Activated T-helper 9 cell treated with anti-CD3 and anti-CD28 coated beads, Interleukin-2, amount 50 U/mL, for 16 hours (primary cell): ENCODE measurements at places on chromosomes 5 and 9.

- no peak for DNase-seq
Measured at GRCh38 chr5:65163698-65164097, 318.0 kb downstream of the ADAMTS6 start.

DNA sequence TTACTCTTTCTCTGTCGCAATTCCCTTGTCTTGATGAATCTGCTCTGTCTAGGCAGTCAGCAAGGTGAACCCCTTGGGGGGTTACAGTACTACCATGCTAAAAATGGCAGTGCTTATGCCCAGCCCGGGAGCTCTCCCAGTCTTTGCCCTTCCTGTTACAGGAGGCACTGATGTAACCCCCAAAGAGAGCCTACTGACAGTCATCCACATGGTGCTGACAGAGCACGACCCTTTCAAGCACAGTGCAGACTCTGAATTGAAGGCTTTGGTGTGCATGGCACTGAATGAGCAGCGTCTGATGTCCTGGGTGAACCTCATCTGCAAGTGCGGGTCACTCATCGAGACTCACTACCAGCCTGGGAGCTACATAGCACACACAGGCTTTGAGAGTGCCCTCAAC, 34.5 kb upstream of the SLC36A2 start:
- no peak for DNase-seq

DNA sequence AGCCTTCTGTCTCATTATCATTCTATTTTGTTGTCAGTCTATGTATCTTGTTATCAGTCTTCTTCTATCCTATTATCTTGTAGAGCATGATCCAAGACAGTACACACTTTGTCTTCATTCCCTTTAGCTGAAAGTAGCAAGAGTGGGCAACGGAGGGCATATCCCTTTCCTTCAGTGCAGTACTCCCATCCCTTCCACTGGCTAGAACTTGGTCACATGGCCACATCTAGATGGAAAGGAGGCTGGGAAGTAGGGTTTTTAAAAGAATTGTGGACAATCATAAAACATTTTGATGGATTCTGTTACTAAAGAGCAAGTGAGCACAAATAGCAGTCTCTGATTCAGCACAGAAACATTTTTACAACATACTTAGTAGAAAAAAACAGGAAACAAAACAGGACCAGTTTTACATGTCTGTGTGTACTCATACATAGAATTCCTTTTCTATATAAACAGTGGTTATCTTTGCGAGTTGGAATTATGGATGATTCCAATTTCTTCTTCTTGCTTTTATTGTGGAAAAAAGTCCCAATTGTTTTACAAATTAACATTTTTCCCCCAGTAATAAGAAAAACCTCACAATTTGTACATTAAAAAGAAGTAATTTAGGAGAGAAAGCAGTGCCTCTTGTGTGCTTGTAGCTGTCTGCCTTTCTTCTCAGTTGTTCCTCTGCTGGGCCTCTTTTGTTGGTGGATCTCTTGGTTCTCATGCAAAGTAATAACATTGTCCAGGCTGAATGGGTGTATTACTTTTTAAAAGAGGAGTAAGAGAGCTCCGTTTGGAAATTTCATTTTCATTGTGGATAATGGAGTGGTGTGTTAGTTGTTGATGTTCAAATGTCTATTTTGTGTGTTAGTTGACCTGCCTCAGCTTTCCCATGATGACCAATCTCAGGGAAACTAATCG, 410.9 kb upstream of the TRPC7 start:
- DNase-seq = no peak

- DNase-seq = no peak
Measured at GRCh38 chr9:17813798-17814197, 234.9 kb downstream of the SH3GL2 start.

DNA sequence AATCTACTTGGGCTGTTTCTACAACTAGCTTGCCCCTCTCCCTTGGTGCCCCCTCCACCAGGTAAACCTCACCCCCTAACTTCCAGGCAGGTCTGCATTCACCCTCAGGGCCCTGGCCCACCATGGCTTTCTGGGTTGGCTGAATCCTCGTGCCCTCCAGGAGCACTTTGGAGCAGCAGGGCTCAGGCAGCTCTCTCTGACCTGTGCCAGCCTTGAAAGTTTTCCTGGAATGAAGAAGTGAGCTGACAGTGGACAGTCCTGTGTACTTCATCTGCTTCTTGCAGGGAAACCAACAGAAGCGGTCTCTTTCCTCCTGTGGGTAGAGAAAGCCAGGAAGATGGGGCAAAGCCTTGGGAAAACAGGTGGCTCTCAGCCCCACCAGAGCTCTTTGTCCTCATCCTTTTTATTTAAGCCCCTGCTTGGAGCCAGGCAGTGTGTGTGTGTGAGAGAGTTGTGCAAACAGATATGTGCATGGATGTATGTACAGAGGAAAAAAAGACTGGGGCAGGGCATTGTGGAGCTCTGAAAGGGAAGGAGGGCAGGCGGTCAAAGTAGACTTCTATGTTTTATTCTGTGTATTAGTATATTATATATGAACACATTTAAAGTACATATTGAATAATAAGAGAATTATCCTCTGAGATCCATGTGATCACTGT, 62.3 kb upstream of the SPRY4 start:
- DNase-seq = no peak

DNA sequence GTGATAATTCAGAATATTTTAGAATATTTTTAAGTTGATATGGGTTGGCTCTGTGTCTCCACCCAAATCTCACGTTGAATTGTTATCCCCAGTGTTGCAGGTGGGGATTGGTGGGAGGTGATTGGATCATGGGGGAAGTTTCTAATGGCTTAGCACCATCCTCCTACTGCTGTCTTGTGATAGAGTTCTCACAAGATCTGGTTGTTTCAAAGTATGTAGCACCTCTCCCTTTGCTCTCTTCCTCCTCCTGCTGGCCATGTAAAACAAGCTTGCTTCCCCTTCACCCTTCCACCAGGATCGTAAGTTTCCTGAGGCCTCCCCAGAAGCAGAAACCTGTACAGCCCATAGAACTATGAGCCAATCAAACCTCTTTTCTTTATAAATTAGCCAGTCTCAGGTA, 214.6 kb upstream of the C9orf72 start:
- DNase-seq = no peak

DNA sequence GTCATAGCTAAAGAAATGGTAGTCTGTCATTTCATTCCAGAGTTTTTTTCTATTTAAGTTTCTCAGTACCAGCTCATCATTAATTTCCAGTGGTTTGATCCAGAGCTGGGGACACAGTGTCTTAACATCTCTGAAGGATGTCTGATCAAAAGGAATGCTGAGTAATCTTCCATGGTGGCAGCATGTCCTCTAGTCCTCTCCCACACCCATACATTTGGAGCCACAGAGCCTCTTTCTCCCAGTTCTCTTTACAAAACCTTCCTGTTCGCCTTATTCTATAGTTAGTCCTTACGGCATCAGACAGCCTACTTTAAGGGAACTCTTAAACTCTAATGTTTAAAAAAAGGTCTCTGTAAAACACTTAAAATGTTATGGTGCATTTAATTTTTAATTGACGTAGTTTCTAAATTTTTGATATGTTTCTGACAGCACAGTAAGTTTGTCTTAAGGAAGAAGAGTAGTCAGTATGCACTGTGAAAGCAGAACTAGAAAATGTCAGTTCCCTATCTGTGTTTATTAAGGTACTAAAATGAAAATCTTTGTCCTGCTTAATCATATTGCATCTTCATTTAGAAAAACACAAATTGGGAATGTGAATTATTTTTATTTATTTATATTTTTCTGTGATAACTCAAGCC, 96.8 kb downstream of the INIP start:
- no peak for DNase-seq

GRCh38 chr9:93051680-93052089, 6.8 kb upstream of the SUSD3 start:
- DNase-seq = no peak

DNA sequence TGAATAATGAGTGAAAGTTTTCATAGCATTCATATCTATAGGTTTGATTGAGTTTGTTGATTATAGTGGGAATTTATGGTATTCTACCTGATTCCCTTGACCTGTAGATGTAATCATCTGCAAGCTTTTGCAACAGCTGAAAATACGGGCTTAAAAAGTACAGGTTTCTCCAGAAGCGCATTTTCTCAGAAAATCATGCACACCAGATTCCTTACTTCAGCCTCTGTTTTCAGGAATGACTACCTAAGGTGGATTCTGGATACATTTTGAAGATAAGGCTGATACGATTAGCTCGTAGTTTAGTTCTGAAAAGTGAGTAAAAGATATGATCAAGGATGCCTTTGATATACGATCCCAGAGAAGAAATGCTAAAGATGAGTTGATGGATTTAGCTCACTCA, 694.8 kb upstream of the CDH10 start:
- DNase-seq = no peak

DNA sequence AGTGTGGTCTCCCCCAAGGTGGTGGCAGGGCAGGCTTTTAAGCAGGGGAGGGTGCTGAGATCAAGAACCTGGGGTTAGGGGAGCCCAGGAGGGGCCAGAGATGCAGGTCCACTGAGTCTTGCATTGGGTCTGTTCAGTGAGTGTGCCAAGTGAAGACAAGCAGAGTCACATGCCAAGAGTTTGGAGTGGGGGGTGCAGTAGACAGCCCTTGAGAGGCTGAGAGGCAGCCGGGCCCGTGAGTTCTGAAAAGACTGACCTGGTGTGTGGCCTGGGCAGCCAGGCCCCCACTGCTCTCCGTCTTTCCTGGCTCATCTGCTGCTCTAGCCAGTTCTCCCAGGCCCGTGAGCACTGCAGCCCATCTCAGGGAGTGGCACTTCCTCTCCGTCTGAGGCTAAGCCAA, 120.0 kb downstream of the DAB2IP start:
- no peak for DNase-seq

- DNase-seq = no peak
Measured at GRCh38 chr9:115374724-115375268, 256.8 kb upstream of the TNC start.

DNA sequence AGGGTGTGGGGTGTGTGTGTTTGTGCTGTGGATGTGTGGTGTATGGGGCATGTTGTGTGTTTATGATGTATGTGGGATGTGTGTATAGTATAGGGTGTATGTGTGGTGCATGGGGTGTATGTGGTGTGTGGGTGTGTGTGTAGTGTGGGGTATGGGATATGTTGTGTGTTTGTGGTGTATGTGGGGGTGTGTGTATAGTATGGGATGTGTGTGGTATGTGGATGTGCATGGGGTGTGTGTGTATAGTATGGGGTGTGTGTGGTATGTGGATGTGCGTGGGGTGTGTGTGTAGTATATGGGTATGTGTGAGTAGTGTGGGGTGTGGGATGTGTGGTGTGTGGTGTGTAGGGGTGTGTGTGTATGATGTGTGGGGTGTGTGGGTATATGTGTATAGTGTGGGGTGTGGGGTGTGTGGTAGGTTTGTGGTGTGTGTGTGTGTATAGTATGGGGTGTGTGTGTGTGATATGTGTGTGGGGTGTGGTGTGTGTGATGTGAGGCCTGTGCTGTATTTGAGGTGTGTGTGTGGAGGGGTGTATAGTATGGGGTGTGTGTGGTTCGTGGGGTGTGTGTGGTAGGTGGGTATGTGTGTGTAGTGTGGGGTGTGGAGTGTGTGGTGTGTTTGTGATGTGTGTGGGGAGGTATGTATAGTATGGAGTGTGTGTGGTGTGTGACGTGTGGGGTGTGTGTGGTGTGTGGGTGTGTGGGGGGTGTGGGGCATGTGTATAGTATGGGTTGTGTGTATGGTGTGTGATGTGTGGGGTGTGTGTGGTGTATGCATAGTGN, 10.5 kb downstream of the ECSCR start:
- no peak for DNase-seq
